Activated CD4-positive, alpha-beta T cell treated with anti-CD3 and anti-CD28 coated beads for 36 hours (primary cell): ENCODE measurements at places on chromosomes 1 and 21.

- DNase-seq: no peak
These were observed 58.2 kb downstream of the ITSN1 start for GRCh38 chr21:33700491-33700890.

DNA sequence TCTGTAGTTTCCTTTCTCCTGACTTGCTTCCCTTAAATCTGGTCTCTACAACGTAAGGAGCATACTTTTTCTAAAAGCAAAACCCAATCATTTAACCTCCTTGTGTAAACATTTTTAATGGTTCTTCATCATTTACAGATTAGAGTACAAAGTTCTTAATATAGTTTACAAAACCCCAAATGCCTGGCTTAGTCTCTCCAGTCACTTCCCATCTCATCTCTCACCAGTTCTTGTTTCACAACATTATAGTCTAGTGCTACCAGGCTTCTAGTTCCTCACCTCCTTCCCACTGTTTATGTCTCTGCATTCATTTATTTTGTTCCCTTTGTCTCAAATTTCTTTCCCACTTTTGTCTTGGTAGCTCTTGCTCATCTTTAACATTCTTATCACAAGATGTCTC, 168.4 kb downstream of the FASLG start:
- DNase-seq: no peak

DNA sequence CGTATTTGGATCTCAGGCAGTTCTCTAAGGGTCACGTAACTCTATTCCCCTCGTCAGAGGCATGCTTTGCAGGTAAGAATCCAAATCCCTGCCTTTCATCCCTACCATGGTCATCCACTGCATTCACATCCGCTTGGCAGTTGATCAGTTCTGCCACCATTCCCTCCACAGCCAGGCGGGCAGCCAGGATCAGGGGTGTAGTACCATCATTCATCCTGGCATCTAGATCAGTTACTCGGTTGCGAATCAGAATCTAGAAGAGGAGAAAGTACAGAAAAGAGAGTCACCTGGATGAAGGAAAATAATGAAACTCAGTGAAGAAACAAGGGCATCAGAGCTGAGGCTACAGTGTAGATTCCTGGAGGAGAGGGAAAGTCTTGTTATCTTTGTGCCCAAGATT, 22.0 kb upstream of the ADAM30 start:
- no peak for DNase-seq

DNA sequence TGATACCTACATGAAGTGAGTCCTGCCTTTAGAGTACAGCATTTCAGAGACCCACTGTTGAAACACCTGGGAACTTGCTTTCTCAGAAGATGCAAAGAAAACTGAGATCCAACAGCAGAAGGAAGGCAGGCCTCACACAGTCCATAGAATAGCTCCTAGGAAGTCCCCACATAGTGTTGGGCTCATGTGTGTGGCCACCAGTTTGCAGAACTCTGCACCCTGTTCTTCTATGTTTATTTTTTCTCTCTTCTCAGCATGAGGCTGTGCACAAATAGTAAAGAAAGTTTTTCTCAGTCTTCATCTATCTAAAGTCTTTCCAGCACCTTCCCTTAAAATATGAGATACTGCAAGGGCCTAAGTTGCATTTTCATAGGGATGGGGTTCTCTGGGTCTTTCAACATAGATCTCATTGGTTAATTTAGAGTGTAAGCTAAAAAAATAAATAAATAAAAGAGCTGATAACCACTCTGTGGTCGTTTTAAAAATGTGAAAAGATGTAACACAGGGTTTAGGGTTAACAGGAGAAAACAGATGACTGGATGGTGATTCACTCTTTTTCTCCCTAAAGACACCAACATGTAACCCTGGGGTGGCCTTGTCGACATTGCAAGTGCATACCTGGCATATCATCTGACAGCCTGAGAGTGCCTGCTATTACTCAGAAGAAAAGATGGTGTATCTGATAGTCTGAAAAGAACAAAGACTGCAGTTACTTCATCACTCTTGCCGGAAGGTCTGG, 94.6 kb downstream of the ZC3H11B start:
- DNase-seq: no peak
